ENCODE measurements at places on chromosomes 5 and 9.

DNA sequence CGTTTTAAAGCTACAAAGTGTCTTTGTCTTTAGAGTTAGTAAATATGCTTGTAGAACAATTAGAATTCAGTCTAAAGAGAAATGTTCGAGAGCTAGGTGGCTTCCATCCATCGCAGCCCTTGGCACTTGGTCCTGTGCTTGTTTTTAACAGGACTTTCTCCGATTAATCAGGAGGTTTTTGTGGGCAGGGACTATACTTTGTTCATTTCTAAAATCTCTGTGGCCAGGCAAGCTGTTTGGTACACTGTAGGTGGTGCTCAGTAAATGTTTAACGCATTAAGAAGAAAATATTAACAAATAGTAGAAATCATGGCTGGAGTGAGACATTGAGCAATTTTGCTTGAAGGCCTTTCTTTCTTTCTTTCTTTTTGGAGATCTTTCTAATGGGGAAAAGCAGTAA is 20.8 kb downstream of the AGXT2 start:
- no peak for DNase-seq

DNA sequence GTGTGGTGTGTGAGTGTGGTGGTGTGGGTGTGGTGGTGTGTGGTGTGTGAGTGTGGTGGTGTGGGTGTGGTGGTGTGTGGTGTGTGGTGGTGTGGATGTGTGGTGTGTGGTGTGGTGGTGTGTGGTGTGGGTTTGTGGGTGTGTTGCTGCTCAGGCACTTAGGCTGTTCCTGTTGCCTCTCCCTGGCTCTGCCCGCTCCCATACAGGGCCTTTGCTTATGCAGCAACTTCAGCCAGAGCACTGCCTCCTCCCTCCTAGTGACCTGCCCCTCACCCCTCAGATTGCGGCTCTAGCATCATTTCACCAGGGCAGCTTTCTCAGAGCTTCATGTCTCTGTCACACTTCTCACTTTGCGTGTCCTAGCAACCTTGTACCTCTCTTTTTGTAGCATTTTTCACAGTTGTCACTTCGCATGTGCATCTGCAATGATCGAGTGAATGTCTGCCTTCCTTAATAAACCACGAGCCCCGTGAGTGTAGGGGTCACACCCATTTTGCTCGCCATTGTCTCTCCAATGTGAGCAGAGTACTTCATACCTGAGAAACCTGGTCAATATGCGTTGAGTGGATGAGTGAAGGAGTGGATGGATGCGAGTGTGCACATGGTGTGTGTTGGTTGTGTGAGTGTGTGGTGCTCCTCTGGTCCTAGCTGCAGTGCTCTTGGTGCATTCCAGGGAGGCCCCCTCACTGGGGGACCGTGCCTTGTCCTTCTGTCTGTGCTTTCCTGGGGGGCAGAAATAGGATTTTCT is 167.9 kb upstream of the PANK3 start:
- DNase-seq: peak; percentile 46

DNA sequence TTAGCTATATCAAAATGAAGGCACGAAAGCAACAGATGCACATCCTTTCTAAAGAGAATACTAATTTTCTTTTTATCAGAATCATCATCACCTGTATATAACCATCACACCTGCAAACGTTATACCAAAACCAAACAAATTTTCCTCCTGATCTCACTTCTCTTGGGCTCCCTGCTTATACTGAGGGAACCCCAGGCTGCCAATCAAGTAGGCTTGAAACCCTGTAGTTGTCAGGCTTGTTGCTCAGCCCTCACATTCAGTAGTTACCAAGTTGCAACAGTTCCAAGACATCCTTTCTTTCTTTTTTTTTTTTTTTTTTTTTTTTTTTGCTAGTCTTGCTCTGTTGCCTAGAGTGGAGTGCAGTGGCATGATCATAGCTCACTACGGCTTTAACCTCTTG is 12.7 kb downstream of the STRBP start:
- no peak for DNase-seq

GRCh38 chr5:179564526-179564925 is 14.2 kb downstream of the RUFY1 start:
- DNase-seq: no peak

DNA sequence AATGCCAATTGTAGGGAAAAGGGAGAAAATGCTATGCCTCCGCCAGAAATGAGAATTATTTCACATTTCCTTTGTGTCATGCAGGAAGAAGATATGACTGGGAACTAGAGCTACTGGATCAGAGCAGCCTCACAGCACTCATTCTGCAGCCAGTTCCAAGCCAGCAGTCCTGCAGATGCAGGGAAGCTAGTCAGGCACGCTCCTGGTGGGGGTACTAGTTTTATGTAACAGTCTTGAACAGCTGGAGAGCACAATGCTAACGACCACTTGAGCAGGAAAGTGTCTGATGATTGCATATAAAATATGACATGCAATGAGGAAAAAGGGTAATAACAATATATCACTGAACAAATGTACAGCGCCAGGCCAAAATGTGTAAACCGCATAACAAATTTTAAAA is 21.7 kb downstream of the CDH10 start:
- DNase-seq: no peak

GRCh38 chr5:38367410-38367809 is 109.1 kb downstream of the EGFLAM start:
- DNase-seq: no peak

- no peak for DNase-seq
These were observed 49.3 kb upstream of the HK3 start for GRCh38 chr5:176948458-176948857.

DNA sequence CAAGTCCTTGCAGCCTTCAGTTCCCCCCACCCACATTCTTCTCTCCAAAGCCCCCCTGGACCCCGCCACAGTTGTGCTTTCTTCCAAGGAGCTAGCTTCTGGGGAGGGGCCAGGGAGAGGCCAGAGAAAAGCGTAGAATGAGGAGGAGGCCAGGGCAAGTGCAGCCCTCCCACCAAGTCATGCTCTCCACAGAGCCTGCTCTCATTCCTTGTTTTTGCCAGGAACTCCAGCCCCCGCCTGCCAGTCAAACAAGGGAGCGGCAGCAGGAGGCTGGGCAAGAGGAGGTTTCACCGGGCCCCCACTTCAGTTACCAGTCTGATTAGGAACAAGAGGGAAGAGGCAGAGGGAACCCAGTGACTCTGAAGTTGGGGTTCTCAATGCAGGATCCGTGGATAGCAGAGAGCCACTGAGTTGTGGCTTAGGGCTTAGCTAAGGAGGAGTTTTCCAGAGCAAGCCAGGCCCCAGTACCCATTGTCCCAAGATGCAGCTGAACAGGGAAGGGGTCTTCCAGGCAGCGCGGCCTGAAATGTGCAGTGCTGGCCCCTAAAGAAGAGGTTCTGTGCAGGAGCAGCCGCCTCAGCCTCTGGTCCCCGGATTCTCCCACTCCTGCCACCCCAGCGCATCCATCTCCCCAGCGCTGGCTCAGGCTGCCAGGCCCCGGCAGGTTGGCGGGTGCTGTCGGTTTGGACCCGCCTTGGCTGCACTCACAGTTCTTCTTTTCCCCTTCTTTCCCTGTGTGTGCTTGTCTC is 120.6 kb downstream of the DAB2IP start:
- DNase-seq: no peak

DNA sequence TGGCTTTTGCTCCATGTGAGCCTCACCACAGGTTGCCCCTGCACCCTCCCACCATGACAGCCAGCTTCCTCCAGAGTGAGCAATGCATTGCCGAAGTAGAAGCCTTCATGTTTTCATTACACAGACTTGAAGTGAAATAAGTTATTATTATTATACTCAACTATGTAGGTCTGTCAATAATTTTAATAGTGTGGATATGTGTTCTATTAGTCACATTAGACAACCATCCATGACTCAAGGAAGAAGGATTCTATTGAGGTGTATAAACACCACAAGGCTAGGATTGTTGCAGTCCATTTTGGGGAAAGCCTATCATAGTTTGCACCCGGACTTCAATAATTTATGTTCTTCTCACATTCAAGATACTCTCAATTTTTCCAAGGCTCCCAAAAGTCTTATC is 369.5 kb downstream of the TAF11L14 start:
- no peak for DNase-seq
